ENCODE measurements at places on chromosomes 5 and 9.

- no peak for DNase-seq
Measured at GRCh38 chr9:78563269-78563668, 266.3 kb downstream of the PSAT1 start.

DNA sequence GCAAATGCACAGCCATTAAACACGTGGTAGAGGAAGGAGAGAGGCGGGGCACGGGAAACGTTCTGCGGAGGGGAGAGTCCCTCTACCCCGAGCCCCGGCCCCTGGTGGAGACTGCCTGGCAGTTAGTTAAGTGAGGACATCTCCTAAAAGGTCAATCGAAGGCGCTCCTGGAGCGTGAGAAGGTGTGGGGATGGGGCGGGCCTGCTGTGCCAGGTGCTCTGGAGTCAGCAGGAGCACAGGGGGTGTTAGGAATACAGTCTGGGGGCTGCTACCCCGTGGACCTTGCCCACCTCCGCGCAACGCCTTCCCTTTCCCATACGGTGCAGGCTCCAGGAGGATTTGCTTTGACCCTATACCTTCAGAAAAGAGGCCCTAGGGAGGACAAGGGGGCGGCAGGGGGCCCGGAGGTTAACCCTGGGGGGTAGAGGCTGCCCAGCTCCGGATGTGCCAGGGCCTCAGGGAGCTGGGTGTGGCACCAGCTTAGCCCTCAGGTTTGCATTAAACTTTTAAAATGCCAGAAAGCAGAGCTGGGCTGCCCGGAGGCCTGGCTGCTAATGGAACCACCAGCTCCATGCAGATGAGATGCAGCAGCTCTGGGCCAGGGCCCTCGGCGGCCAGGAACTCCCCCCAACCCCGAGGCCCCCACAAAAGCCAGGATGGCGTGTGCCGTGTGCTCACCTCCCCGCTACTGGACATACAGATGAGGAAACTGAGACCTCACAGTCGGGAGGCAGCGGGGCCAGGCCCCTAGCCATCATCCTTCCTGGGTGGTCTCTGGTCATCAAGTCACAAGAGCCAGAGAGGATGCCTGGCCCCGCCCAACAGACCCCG lies 39.2 kb downstream of the NACC2 start:
- DNase-seq: no peak

- no peak for DNase-seq
Measured at GRCh38 chr5:66680804-66681203, 84.6 kb downstream of the MAST4 start.

- DNase-seq: no peak
Measured at GRCh38 chr5:32840606-32841005, 129.5 kb downstream of the NPR3 start.

Data from RPMI8226 (cell line).